WTC11 (cell line): ENCODE measurements at places on chromosomes 7 and 10.

GRCh38 chr7:101614098-101614938, 14.8 kb downstream of the MYL10 start:
- no peaks in the 10 kb centered on the region for H3K36me3 ChIP-seq
- H3K4me1 ChIP-seq = peaks cover 35% of the 10 kb centered on the region
- no peak for DNase-seq

DNA sequence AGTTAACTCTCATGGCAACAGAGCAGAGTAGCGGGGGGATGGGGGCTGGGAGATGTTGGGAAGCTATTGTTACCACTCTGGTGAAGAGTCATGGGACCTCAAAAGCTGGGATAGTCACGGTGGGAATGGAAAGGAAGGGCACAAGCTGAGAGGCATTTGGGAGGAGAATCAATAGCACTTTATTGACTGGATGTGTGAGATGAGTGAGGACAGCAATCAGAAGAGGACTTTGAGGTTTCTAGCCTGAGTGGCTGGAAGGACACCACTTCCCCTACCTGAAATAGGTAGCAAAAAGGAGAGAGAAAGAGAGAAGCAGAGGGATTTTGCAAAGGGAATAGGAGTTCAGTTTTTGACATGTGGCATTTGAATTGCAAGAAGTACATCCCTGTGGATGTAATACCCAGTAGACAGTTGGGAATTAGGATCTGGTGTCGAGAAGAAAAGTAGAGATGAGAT, 27.2 kb downstream of the SCD start:
- H3K4me3 ChIP-seq = no peak overlapping the region
- H3K36me3 ChIP-seq = no peaks in the 10 kb centered on the region
- H3K4me1 ChIP-seq = peaks cover 21% of the 10 kb centered on the region

DNA sequence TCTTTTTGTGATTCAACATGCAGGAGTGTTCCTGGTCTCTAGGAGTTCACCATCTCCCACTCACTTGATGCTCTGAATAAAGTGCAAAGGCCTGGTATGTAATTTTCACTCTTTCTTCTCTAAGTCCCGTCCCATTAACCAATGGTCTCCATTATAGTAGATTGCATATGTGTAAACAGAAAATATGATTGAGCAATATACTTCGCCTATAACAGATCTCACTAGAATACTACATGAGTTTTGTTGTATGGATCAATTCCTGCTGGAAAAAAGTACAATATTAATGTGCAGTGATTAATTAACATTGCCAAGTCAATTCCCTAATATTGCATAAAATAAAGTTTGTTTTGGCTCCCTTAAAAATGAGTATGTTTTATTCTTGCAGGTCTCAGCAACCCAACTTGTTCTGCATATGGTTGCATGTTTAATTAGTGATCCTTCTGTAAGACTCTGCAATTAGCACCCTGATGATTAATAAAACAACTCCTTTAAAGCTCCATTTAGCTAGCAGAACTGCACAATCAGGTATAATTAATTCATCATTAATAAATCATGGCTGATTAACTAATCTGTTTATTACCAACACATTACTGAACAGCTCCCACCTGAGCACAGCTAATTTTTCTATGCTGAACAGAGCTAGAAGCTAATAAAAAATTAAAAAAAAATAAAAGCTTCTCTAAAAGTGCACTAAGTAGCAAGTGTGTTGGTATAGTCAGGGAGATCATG, 37.8 kb upstream of the ATOH7 start:
- peaks cover 20% of the 10 kb centered on the region for H3K27me3 ChIP-seq
- peaks cover 4% of the 10 kb centered on the region for H3K4me1 ChIP-seq
- H3K4me3 ChIP-seq = no peak overlapping the region
- DNase-seq = no peak
- 0 out of 2 replicates have a peak, but pooled peaks cover 4% of the 10 kb centered on the region for H3K36me3 ChIP-seq

DNA sequence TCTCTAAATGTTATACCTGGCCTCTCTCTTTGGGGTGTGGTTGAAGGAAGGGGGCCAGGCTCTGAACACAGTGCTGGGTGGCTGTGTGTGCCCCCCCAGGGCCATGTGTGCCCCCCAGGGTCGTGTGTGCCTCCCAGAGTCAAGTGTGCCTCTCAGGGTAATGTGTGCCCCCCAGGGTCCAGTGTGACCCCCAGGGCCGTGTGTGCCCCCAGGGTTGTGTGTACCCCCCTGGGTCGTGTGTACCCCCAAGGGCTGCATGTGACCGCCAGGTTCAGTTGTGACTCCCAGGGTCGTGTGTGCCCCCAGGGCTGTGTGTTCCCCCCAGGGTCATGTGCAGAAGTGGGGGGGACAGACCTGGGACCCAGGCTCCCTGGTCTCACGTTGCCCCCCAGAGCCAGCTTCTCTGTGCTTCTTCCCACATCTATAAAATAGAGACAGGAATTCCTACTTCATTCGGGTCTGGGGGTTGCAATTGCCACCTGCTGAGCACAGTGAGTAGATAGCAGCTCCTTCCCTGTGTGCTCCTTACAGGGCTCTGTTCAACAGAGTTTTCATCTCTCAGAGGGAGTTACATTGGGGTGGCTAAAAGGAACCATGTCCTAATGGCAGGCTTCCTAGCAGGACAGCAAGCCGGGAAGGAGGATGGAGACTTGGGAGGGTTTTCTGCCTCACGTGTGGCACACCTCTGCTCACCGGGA, 40.7 kb upstream of the AQP1 start:
- H3K4me3 ChIP-seq = no peak overlapping the region
- H3K4me1 ChIP-seq = no peaks in the 10 kb centered on the region
- no peaks in the 10 kb centered on the region; the same call in 1 of the 2 replicates for H3K27me3 ChIP-seq
- H3K27ac ChIP-seq = no peak overlapping the region
- DNase-seq = no peak

DNA sequence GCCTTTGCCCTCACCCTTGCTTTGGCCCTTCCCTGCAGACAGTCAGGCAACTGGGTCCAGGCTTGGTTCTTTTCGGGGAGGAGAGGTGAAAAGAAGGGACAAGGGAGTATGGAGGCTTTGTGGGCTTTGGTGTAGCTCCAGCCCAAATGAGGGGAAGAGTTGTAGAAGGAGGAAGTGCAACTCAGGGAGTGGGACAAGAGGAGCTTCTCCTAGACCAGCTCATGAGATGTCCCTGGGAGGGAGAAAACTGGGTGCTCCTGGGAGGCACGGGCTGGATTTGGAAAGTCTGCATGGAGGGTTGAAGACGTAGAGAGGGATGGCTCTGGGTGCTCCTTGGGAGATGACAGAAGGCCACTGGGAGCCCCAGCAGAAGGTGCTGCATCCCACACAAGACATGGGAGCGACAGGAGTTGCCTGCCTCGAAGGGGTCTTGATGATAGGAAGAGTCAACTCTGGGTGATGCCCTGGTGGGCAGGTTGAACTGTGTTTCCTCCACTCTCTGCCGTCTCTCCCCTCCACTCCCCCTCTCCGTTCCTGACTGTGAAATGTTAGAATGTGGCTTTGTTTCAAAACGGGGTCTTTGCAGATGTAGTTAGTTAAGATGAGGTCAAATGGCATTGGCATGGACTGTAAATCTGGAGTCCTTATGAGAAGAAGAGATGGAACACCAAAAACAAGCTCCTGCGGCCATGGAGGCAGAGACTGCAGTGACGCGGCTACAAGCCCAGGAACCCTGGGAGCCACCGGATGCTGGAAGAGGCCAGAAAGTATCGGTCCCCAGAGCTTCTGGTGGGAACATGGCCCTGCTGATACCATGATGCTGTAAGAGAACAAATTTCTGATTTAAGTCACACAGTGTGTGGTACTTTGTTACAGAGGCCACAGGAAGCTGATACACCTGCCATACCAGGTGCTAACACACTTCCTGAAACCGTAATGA, 298.5 kb downstream of the GLRX3 start:
- DNase-seq = no peak
- no peak overlapping the region for H3K4me3 ChIP-seq
- peaks cover 36% of the 10 kb centered on the region for H3K27me3 ChIP-seq
- no peaks in the 10 kb centered on the region for H3K4me1 ChIP-seq
- H3K27ac ChIP-seq = no peak overlapping the region

DNA sequence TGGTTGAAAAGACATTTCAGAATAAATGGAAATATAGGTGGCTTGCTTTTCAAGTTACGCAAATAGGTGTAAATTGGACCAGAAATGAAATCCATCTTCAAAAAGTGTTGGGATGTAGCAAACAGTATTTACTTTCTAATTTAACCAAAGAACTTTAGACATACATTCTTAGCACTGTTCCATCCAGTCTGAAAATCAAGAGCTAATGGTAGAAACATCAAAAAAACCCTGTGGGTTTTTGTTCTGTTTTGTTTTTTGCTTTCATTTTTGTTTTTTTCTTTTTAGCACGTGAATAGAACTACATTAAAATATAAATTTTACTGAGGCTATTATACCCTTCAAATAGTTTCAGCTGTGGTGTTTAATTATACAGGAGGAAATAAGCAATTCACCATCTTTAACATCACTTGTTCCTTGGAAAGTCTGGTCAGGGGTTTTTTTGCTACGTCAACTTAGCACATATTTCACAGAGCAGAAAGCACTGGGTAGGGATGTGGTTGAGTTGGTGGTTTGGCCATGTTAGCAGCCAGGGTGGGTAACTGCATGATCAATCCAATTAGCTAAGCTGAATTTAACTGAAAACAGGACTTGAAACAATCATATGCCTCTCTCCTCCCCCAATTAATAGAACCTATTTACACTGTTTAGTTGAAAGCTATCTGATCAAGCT, 275.4 kb upstream of the PFKP start:
- H3K36me3 ChIP-seq = peaks cover 16% of the 10 kb centered on the region
- DNase-seq = no peak
- no peaks in the 10 kb centered on the region; the same call in none of the 2 replicates for H3K27me3 ChIP-seq
- no peak overlapping the region for H3K27ac ChIP-seq
- H3K4me3 ChIP-seq = no peak overlapping the region

DNA sequence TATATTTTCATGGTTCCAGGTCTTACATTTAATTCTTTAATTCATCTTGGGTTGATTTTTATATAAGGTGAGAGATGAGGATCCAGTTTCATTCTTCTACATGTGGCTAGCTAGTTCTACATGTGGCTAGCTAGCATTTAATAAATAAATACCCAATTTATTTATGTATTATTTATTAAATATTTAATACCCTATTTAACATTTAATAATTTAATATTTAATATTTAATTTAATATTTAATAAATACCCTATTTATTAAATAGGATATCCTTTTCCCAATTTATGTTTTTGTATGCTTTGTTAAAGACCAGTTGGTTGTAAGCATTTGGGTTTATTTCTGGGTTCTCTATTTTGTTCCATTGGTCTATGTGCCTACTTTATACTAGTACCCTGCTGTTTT, 111.0 kb upstream of the PCLO start:
- H3K36me3 ChIP-seq = no peaks in the 10 kb centered on the region
- H3K27ac ChIP-seq = no peak overlapping the region
- DNase-seq = no peak
- H3K4me3 ChIP-seq = no peak overlapping the region

- DNase-seq = no peak
- H3K27me3 ChIP-seq = peaks cover 11% of the 10 kb centered on the region
- peak overlapping the region; percentile 73 for H3K4me3 ChIP-seq
- no peaks in the 10 kb centered on the region for H3K36me3 ChIP-seq
- no peak overlapping the region for H3K27ac ChIP-seq
- peaks cover 62% of the 10 kb centered on the region for H3K4me1 ChIP-seq
Observed at GRCh38 chr7:28178599-28178998, 2.0 kb downstream of the JAZF1 start.

GRCh38 chr10:96122824-96123223, 7.3 kb upstream of the ZNF518A start:
- H3K27me3 ChIP-seq = 0 out of 2 replicates have a peak, but pooled peaks cover 3% of the 10 kb centered on the region
- no peak overlapping the region for H3K27ac ChIP-seq

- H3K27ac ChIP-seq = peak overlapping the region; percentile 79; the same call in 1 of the 2 replicates
- peaks cover 22% of the 10 kb centered on the region for H3K36me3 ChIP-seq
- no peaks in the 10 kb centered on the region; the same call in 1 of the 2 replicates for H3K27me3 ChIP-seq
- H3K4me1 ChIP-seq = peaks cover 47% of the 10 kb centered on the region
- H3K4me3 ChIP-seq = no peak overlapping the region
Observed at GRCh38 chr10:114487815-114488536, 83.7 kb upstream of the AFAP1L2 start.

GRCh38 chr7:110867771-110868170, 223.2 kb upstream of the LRRN3 start:
- H3K4me3 ChIP-seq = no peak overlapping the region
- H3K36me3 ChIP-seq = peaks cover 9% of the 10 kb centered on the region; the same call in 1 of the 2 replicates
- no peaks in the 10 kb centered on the region for H3K27me3 ChIP-seq
- peaks cover 20% of the 10 kb centered on the region for H3K4me1 ChIP-seq
- H3K27ac ChIP-seq = no peak overlapping the region
- DNase-seq = no peak

- no peak overlapping the region for H3K27ac ChIP-seq
- H3K27me3 ChIP-seq = no peaks in the 10 kb centered on the region; the same call in 1 of the 2 replicates
- no peak for DNase-seq
- no peak overlapping the region for H3K4me3 ChIP-seq
- H3K4me1 ChIP-seq = peaks cover 2% of the 10 kb centered on the region
- H3K36me3 ChIP-seq = no peaks in the 10 kb centered on the region
Observed at GRCh38 chr7:45140827-45141226, 16.8 kb upstream of the RAMP3 start.

DNA sequence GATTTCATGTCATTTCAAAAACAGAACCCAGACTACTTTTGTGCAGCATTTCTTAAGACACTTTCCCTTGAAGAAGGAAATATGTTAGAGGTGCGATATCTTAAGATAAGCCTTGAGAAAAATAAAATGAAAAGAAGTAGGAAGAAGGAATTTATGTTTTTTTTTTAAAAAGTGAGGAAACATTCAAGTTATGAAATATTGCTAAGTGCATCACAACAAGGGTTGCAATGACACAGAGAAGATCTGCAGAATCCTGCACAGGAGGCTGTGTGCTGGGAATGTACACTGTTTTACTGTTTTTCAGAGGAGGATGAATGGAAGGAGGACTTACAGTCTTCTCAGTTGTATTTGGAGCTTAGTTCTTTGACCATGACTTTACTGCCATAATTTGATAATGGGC, 79.8 kb upstream of the NME8 start:
- peaks cover 6% of the 10 kb centered on the region for H3K4me1 ChIP-seq
- H3K36me3 ChIP-seq = peaks cover 9% of the 10 kb centered on the region
- H3K27me3 ChIP-seq = no peaks in the 10 kb centered on the region
- H3K4me3 ChIP-seq = no peak overlapping the region

DNA sequence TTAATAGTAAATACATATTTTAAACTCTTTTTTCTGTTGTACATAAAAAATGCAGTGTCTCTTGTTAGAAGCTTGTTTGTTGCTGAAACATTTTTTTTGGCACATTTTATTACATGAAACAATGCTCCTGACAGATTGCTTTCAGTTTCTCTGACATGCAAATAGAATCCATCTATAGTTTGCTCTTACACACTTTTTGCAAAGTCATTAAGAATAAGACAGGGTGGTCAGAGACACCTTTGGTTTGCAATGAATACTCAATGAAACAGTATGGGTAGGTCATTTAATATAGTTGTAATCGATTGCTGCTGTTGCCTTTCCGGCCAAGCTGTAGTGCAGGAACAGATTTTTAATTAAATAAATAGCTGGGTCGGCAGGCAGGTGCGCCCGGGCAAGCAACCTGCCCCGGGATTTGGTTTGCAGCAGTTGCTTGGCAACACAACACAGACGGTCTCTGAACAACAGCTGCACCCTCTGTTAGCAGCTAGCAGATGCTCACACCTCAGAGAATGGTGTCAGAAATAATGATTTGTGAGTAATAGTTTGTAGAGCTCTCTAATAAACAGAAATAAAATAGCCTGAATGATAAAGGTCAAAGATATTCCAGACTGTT, 115.7 kb upstream of the CACNA2D1 start:
- H3K27me3 ChIP-seq = no peaks in the 10 kb centered on the region
- H3K36me3 ChIP-seq = peaks cover 6% of the 10 kb centered on the region; the same call in 1 of the 2 replicates
- peak; percentile 62 for DNase-seq
- peak overlapping the region; percentile 57; the same call in 1 of the 2 replicates for H3K27ac ChIP-seq
- H3K4me3 ChIP-seq = no peak overlapping the region
- peaks cover 6% of the 10 kb centered on the region for H3K4me1 ChIP-seq

- DNase-seq = no peak
- H3K36me3 ChIP-seq = no peaks in the 10 kb centered on the region
- no peak overlapping the region for H3K27ac ChIP-seq
- peaks cover 11% of the 10 kb centered on the region; the same call in 1 of the 2 replicates for H3K4me1 ChIP-seq
Observed at GRCh38 chr7:156472267-156472666, 168.3 kb upstream of the RNF32 start.
